ENCODE measurements at places on chromosomes 4 and X. TPM values are rescaled to one million over a fixed set of nuclear protein-coding genes. Genes with fewer than 3 reads are reported as not detected.

SHROOM3 gene
- total RNA-seq, result 52.6 TPM

GRCh38 chr4:143643399-143643798 lies 57.1 kb downstream of the FREM3 start:
- no peak for DNase-seq

- DNase-seq, result no peak
Measured at GRCh38 chr4:68445111-68445510, 2.2 kb upstream of the TMPRSS11E start.

DNA sequence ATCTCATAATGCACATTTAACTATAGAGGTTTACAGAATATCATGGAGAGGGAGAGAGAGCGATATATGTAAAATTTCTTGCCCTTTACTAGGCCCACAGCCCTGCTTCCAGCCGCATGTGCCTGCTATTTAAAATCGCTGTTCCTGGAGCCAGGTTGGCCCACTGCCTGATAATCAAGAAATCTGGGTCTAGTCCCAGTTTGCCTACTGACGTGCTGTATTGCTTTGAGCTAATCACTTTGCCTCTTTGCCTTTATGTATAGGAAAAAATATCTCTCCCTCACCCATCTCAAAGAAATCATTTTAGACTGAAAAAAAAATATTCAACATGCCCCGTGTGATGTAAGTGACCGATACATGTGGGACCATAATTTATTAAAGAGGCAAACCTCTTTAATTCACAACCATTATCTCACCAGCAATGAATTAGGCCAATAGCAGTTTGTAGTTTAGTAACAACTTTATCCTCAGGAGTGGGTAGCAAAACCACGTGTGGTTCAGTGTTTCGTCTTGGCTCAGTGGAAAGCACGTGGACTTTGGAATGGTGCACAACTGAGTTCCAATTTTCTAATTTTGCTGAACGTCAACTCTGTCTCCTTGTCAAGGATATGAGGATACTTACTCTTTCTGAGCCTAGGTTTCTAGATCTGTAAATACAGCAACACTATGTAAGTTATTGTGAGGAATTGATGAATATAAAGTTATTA lies 62.6 kb downstream of the GRXCR1 start:
- no peak for DNase-seq

DNA sequence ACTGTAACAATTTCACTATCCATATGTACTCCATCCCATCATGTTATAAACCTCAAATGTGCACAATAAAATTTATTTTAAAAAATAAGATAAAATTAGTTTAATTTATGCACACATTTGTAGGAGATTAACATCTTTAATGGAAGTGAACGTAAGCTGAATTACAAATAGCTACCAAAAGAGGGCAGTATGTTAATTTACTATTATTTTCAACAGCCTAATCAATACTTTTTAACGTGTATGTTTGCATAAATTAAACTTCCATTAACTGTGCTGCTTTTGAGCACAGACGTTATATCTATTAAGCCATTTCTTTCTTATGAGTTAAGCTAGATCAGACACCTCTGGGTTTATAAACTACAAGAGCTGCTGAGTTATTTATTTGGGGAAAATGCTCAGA lies 56.5 kb upstream of the PHKA2 start:
- no peak for DNase-seq

DNA sequence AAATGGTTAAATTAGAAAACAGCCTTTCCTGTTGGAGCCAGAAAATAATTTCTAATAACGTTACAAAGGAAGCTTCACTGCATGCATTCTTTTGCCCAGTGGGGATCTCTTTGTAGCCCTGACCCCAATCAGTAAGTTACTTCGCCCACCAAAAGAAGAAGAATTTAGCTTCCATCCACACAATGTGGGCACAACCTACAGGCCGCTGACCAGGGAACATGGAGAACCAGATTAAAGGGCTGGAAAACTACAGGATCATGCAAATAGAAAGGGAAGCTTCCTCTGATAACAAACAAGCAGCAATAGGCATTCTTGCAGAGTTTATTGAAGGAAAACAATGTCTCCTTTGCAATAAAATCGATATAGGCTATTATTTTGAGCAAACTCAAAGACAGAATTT lies 21.3 kb upstream of the TSPAN5 start:
- DNase-seq, result no peak

- DNase-seq, result no peak
Measured at GRCh38 chr4:123364906-123365305, 31.7 kb upstream of the SPRY1 start.

DNA sequence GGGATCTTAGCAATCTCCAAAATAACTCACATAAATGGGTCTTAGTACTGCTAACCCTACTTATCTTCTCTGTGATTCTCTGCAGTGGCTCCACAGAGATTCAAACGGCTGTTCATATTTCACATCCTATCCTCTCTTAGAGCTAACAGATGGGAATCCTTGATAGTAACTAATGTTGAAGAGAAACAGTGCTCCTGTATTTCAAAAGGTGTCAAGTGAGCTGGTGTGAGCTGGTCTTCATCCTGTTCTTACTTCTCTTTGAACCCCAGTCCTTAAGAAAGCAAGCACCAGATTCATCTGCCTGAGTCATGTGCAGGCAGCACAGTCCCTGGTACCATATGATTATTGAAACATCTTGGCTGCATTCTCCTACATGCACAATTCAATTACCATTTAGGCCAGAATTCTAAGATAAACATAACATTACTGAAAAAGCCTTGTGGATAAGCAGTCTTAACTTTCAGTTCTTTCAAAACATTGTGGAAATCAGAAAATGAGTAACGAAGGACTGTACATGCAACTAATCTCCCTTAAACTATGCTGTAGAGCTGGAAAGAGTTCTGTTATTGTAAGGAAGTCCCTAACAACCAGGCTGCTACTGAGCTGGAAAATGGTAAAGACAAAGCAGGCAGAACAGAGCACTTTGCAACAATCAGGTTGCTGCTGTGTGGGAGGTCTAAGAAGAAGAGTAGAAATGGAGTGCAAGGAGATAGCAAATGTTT lies 153.1 kb downstream of the NPNT start:
- DNase-seq, result no peak

DNA sequence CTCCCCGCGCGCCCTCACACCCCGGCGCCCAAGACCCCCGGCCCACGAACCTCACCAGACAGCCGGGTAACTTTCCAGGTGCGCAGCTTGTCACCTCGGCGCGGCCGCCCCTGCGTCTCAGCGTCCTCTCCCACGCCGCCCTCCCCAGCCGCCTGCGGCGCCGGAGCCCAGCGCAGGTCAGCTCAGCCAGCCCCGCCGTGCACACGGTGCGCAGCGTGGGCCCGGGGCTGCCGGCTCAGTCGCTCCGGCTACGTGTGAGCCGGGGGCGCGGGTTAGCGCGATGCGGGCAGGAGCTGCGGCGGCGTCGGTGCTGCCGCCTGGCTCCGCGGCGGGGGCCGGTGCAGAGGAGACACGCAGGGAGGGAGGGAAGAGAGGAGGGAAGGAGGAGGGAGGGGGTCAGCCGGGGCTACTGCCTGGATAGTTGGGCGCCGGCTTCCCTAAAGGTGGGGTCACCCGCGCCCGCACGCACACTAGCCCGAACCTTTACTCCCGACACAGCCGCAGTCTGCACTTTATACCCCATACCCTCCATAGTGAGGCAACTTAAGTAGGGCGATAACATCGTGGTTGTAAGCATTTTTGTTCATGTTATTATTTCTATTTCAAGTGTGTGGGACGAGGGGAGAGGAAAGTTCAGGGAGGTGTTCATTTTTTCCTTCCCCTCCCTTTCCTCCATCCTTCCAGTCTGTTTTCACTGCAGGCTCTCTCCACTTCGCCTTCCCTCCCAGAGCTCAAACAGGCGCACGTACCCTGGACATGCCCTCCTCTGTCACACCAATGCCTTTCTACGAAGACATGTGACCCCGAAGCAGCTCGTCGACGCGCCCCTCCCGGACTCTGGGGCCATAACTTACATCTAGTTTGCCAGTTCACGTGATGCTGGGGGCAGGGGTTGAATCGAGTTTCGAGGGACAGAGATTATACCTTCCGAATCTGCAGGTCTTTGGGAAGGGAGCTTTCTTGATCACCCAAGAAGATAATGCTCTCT lies at the start of gene PRKG2:
Gene PRKG2, minus strand, starts transcription at position 342 of the 988 bp plus-strand sequence. CDS start 10,175 bp downstream, outside the sequence.
- peak; percentile 40 for DNase-seq

DNA sequence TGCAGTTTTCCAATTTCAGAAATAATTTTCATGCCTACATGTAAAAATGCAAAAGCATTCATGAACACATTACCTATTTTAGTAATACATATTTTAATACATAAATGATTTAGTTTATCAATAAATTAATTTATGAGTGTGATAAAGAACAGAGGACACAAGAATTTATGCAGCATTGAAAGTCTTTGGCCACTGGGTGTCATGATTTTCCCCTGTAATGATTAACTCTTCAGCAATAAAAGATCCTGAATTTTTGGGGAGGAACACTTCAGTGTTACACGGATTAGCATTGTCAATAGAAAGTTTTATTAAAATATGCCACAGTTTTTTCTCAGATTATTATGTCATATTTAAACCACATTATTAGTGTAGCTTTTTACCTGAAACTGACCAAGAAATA lies 8.6 kb upstream of the VCX2 start:
- DNase-seq, result no peak
